Activated gamma-delta T cell treated with anti-CD3 and anti-CD28 coated beads, Interleukin-2, amount 50 U/mL, for 16 hours (primary cell): ENCODE measurements at places on chromosomes 7 and 10.

GRCh38 chr7:106357675-106358074, 72.9 kb upstream of the NAMPT start:
- no peak for DNase-seq

DNA sequence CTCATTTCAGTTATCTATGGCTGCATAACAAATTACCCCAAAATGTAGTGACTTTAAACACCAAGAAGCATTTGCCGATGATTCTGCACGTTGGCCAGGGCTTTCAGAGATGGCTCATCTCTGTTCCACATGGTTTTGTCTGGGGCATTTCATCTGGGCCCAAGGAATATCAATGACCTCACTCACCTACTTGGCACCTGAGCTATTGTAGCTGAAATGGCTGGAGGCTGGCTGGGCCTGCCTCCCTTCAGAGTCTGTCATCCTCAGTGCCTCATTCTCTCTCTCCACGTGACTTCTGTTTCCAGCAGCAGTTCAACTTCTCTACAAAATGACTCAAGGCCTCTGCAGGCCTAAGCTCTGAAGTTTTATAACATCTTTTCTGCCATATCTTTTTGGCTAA, 119.4 kb upstream of the PRR15 start:
- no peak for DNase-seq

GRCh38 chr7:150842018-150842417, 10.3 kb upstream of the AOC1 start:
- no peak for DNase-seq

DNA sequence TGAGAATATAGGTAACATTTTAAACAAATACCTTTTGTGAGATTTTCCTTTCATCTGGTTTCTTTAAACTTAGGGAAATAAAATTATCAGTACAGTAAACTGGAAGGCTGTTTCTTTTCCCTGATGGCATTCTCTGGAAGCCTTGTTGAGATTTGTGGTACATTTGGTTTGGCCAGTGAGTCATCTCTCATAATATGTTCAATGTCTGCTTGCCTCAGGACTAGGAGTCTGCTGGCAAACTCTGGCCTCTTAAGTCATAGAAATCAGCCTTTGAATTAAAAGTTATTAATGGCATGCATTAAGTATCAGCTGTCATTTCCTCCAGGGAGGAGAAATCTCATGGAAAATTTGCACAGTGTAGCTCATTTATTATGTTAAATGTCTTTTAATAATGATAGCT, 316.6 kb upstream of the KIAA1217 start:
- DNase-seq = no peak

DNA sequence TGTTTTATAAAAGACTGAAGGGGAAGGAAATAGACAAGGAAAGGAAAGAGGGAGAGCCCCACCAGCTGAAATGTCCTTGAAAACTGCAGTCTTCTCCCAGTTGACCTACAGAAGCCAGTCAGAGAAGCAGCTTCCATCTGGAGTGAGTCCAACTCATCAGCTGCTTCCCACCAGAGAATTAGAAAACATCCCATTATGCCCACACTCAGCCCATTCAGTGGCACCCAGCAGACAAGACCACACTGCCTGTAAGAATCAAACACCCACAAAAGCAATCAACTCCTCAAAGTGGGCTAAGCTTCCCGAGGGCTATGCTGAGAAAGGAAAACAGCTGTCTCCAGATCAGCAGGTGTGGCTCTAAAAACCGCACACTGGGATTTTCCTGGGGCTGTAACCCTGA, 29.6 kb upstream of the TMEM213 start:
- DNase-seq = no peak
